ENCODE measurements at places on chromosomes 1 and 21.

DNA sequence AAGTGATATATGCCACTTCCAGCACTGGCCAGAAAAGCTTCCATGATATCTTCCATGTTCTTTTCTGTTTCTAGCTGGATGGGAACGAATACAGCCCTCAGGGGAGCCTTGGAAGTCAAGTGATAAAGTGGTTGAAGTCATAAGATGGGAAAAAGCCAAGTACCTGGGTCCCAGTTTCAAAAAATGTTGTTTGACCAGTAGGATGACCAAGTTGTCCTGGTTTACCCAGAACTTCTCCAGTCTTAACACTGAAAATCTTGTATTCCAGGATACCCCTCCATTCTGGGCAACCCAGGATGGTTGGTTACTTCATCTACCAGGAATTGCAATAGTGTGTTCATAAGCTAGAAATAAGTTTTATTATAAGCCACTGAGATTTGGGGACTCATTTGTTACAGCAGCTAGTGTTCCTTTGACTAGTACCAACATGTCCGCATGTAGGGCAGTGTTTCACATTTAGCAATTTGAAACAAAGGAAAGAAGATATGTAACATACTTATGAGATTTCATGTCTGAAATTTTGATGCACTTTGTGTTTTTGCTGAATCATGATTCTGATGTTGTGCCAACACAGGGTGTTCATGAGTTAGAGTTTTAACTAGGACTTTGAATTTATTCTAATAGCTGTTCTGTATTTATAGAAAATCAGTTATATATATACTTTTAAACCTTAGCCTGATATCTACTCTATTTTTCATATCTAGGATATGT lies 139.9 kb downstream of the TPR start:
- no peak overlapping the region for H3K4me3 ChIP-seq
- no peaks in the 10 kb centered on the region for H3K27me3 ChIP-seq
- DNase-seq: no peak

- H3K4me1 ChIP-seq: no peaks in the 10 kb centered on the region
- H3K36me3 ChIP-seq: peaks cover 4% of the 10 kb centered on the region
- no peak for DNase-seq
- no peak overlapping the region for H3K27ac ChIP-seq
Observed at GRCh38 chr1:245863566-245864184, 643.4 kb downstream of the SMYD3 start.

GRCh38 chr1:10507111-10507879 lies 32.5 kb downstream of the PEX14 start:
- no peak overlapping the region for H3K27ac ChIP-seq
- peaks cover 40% of the 10 kb centered on the region for H3K4me1 ChIP-seq
- H3K4me3 ChIP-seq: no peak overlapping the region
- peak; percentile 50 for DNase-seq
- H3K36me3 ChIP-seq: no peaks in the 10 kb centered on the region
- H3K27me3 ChIP-seq: no peaks in the 10 kb centered on the region

GRCh38 chr1:242800521-242800920 lies 276.0 kb upstream of the PLD5 start:
- no peaks in the 10 kb centered on the region for H3K36me3 ChIP-seq
- H3K4me3 ChIP-seq: no peak overlapping the region
- no peaks in the 10 kb centered on the region for H3K4me1 ChIP-seq
- no peaks in the 10 kb centered on the region for H3K27me3 ChIP-seq

DNA sequence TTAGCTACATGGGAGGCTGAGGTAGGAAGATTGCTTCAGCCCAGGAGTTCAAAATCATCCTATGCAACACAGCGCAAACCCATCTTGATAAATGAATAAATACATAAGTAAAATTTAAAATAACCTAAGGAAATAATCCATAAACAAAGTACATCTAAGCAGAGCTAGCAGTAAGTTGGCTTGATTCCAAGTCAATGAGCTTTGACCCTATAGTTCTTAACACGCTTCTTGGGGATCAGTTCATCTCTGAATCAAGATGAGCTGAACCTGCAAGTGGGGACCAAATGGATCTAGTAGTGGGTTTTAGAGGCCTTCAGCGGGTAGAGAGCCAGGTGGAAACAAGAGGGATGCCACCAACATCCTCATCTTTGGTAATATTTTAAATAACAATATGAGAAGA lies 31.5 kb upstream of the PHGDH start:
- H3K4me1 ChIP-seq: peaks cover 2% of the 10 kb centered on the region
- H3K36me3 ChIP-seq: no peaks in the 10 kb centered on the region
- DNase-seq: no peak
- no peaks in the 10 kb centered on the region for H3K27me3 ChIP-seq
- no peak overlapping the region for H3K4me3 ChIP-seq

DNA sequence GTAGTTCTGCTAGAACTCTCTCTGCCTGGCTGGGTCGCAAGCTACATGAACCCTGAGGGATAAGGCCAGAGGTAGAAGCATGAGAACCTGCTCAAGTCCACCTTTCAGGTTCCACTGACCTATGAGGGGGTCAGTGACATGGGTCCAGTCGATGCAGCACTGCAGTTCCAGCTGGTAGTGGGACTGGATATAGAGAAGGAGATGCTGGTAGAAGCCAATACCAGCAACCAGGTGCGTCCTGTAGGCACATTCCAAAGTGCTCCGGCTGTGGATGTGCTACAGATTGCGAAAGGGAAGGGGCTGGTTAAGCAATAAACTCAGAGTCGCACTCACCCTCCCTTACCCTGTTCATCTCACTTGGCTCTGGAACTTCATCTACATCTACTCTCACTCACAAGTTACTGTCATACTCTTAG lies 5.7 kb downstream of the SMG5 start:
- H3K36me3 ChIP-seq: peaks cover 74% of the 10 kb centered on the region
- DNase-seq: no peak
- H3K4me1 ChIP-seq: peaks cover 32% of the 10 kb centered on the region
- no peaks in the 10 kb centered on the region for H3K27me3 ChIP-seq

Data from left lung (tissue), 14 donors.